Stimulated activated CD4-positive, alpha-beta T cell treated with anti-CD3 and anti-CD28 coated beads, Interleukin-4, amount 100 ng/mL, for 1 hour (primary cell): ENCODE measurements at places on chromosomes 12 and 14.

- DNase-seq, result no peak
These were observed 115.0 kb downstream of the DACT1 start for GRCh38 chr14:58752771-58753201.

DNA sequence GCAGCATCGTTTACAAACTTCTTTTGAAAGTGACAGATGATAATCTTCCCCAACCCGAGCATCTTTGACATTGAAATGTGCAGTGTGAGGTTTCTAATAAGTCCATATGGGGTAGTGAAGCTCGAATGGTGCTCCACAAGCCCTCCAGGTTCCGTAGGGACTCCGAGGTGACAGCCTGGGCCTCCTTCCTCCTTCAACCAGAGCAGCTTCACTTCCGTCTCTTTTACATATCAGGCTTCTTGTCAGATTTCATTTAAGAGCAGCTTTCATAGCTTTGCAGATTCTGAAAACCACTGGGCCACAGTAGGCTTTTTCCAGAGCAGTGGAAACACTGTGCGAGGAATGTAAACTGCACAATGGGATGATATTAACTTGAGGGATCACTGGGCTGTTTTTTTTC lies 103.6 kb upstream of the CPM start:
- no peak for DNase-seq

GRCh38 chr14:70905301-70905700 lies 2.0 kb upstream of the PCNX1 start:
- no peak for DNase-seq

- DNase-seq, result no peak
These were observed 293.6 kb downstream of the AKAP6 start for GRCh38 chr14:32622742-32623141.

GRCh38 chr12:116454950-116455447 lies 104.2 kb upstream of the MAP1LC3B2 start:
- DNase-seq, result no peak

GRCh38 chr14:37991027-37991426 lies 216.7 kb upstream of the SSTR1 start:
- no peak for DNase-seq

DNA sequence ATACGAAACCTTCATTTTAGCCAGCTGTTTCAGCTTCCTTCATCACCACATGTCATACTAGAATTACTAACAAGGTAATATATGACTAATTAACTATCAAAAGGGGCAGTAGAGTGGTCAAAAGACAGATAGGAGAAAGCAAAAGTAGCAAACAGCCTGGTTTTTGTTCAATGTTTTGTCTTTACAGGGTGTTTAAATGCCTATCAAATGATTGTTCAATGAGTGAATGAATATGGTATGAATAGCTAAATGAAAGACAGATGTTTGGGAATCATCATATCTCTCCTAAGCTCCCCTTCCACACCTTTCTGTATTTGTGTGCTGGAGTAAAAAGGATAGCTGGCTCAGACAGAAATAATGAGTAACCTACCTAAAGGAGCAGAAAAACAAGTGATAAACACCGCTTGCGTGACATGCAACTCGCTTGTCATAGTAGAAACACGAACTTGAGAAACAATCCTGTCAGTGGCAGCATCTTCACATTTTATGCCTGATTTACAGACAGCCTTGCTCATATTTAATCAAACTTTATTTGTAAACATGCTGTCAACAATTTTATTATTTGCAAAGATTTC lies 34.2 kb downstream of the ABCC9 start:
- DNase-seq, result no peak
